Activated CD8-positive, alpha-beta T cell treated with anti-CD3 and anti-CD28 coated beads for 36 hours (primary cell): ENCODE measurements at places on chromosomes 5 and 9. TPM values are rescaled to one million over a fixed set of nuclear protein-coding genes. Genes with fewer than 3 reads are reported as not detected.

GRCh38 chr5:11476866-11477265 is 427.4 kb downstream of the CTNND2 start:
- H3K4me1 ChIP-seq, result no peaks in the 10 kb centered on the region
- H3K36me3 ChIP-seq, result no peaks in the 10 kb centered on the region
- no peak for DNase-seq
- no peak overlapping the region for H3K4me3 ChIP-seq

SPINK13 gene
- not detected for total RNA-seq

GRCh38 chr9:27703216-27703980 is 130.1 kb upstream of the C9orf72 start:
- no peaks in the 10 kb centered on the region for H3K4me1 ChIP-seq
- no peaks in the 10 kb centered on the region for H3K36me3 ChIP-seq
- no peak overlapping the region for H3K4me3 ChIP-seq
- DNase-seq, result no peak

DNA sequence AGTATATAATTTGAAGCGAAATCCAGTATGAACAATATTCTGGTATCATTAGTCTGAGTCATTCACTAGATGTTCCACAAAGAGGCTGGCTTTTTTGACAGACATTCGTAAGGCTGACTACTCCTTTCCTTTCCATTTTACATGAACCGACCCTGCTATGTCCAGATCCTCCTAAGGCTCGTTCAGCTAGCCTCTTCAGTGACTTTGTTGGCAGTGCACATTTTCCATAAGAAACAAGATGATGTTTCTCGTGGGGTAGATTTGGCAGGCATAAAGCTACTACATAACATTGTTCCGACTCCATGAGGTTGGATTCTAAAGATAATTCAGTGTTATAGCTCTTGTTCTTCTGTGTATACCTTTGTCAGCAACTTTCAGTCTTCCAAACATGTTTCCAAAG is 49.0 kb downstream of the ZNF462 start:
- H3K27ac ChIP-seq, result no peak overlapping the region
- no peaks in the 10 kb centered on the region for H3K36me3 ChIP-seq
- peaks cover 3% of the 10 kb centered on the region for H3K27me3 ChIP-seq
- H3K4me3 ChIP-seq, result no peak overlapping the region
- DNase-seq, result no peak

- H3K4me3 ChIP-seq, result no peak overlapping the region
- no peak overlapping the region for H3K27ac ChIP-seq
- no peaks in the 10 kb centered on the region for H3K4me1 ChIP-seq
- no peaks in the 10 kb centered on the region for H3K36me3 ChIP-seq
- no peaks in the 10 kb centered on the region for H3K27me3 ChIP-seq
Observed at GRCh38 chr5:29054694-29055093, 2016.3 kb upstream of the CDH9 start.
